Cortex of kidney (tissue), 1 donor: ENCODE measurements at places on chromosomes 1 and 21.

GRCh38 chr1:212315907-212316306 is 30.7 kb downstream of the PPP2R5A start:
- no peak for DNase-seq

- no peak for DNase-seq
Measured at GRCh38 chr1:208531003-208531750, 287.0 kb upstream of the PLXNA2 start.

DNA sequence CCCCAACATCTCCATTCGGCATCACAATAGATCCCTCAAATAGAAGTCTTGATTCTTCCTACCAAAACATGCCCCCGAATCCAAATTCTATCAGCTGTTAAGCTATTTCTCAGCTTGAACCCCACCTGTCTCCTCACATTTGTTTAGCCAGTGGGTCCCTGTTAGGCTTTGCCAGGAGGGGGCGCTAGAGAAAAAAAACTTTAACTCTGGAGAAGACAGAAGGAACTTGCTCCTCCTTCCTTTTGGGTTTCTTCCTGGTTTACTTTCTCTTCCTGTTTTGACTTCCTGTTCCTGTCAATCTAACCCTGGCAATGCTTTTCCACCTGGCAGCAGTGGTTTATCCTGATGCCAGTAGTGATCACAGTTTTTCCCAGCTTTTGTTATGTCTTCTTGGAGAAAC is 95.6 kb upstream of the KCNK1 start:
- no peak for DNase-seq

GRCh38 chr21:45496968-45497845 is 45.0 kb downstream of the SLC19A1 start:
- DNase-seq: no peak

DNA sequence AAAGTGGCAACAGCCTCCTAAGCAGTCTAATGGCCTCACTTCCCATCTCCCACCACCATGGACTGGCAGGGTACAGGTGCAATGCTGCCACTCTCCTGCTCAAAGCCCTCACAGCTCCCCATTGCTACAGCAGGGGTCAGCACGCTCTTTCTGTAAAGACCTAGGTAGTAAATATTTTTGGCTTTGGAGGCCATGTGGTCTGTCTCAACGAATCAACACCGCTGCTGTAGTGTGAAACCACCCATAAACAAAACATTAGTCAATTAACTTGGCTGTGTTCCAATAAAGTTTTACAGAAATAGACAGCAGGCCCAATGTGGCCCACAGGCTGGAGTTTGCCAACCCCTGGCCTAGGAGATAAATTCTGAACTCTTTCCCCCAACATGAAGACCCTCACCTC is 44.6 kb upstream of the TMEM125 start:
- no peak for DNase-seq

DNA sequence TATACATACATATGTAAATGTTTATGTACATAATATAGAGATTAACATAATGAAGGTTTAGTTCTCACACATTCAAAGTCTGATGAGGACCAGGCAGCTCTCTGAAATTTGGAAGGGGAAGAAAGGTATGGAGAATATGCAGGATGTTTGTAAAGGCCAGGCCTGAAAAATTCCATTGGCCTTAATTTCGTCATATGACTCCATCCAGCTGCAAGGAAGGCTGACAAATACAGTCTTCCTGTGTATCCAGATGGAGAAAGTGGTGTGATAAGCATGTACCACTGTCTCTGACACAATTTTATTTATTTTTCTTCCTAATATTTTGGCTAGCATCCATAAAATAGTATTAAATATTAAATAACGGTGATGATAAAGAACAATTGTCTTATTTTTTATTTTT is 6.3 kb upstream of the SGIP1 start:
- DNase-seq: no peak

- DNase-seq: no peak
Measured at GRCh38 chr1:221574529-221574928, 167.4 kb downstream of the DUSP10 start.

DNA sequence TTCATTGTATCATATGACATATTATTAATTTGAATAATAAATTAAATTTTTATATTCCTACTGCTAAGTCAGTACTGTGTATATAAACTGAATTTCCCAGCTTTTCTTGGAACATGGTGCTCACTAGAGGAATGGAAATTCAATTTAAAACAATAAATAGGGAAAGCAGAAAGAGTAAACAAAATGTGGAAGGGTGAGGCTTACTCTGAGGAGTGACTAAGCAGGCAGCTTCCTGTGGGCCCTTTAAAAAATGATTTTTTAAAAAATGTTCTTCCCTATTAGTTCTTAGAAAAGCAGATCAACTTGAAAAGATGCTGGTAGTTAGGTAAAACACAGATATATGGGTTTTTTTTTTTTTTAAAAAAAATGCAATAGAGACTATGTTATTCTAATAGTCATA is 49.5 kb upstream of the S1PR1 start:
- no peak for DNase-seq

GRCh38 chr1:17723684-17724083 is 31.4 kb upstream of the ACTL8 start:
- no peak for DNase-seq

DNA sequence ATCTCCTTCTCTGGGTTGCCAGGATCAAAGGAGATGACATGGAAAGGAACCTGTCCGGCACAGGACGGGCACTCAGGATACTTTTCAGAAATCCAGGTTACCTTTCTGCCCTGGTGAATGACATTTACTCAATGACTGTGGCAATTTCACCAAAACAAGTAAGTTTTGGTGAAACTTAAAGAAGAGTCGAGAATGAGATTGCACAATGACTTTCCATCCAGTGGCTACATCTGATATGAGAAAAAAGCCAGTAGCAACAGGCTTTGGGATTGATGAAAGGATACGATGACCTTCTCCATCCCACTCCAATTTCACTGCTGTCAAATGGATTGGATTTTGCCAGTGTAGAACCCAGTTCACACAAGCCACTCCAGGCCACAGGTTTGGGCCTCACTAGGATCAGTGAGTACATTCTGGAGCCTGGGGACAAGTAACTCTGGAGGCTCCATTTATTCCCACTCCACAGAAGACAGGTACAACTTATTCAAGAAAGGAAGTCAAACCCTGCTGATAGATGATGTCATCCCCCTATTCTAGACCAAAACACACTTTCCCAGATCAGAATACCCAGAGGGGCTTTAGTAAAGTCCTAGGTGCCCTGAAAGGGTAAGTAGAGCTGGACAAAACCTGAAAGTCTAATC is 63.3 kb downstream of the PLPP3 start:
- no peak for DNase-seq

DNA sequence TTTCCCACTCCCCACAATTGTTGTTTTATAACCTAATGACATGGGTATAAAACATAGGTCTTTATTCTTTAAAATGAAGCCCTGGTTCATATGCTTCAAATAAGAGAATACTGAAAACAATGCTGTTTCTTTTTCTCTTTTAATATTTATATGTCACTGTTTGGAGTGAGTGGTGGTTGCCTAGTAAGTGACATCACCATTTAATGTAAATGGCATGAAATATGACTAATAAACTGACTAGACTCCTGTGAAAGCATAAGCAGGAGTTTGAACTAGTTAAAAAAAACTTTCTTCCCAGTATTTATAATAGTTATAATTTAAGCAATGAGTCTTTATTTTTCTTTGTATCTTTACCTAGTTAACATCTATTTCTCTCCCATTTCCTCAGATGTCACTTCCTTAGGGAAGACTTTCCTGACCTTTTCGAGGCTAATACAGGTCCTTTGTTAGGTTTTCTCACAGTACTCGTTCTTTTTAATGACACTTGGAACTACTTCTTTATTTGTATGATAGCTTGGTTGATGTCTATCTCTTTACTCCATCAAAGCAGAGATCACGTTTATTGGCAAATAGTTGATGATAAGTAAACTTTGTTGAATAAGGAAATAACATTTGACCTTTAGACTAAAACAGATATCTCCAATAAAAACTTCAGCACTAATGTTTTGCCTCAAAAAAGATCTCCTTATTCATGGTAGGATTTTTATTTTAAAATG is 105.4 kb upstream of the PDC start:
- DNase-seq: no peak

DNA sequence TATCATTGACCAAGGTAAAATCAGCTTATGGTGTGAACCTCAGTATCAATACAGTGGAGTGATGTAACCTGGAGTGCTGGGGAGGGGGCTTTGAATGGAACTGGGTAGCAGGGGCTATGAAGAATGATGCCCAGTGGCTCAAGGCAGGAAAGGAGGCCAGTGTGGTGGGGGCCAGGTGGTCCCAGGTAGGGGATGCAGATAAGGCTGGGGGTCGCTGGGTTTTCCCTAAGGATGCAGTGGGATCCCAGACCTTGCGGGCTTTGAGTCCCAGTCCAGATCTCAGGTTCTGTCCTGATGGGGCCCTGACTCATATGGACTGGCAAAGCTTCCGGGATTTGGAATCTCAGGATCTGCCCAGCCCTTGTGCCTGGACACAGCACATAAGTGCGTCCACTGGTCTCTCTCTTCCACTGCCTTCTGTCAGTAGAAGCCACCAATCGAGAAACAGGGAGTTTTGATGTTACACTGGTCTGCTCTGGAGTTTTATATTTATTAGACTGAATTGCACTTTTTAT is 52.0 kb downstream of the S100B start:
- DNase-seq: no peak

GRCh38 chr1:45254490-45254889 is 48.1 kb upstream of the ZSWIM5 start:
- DNase-seq: no peak

DNA sequence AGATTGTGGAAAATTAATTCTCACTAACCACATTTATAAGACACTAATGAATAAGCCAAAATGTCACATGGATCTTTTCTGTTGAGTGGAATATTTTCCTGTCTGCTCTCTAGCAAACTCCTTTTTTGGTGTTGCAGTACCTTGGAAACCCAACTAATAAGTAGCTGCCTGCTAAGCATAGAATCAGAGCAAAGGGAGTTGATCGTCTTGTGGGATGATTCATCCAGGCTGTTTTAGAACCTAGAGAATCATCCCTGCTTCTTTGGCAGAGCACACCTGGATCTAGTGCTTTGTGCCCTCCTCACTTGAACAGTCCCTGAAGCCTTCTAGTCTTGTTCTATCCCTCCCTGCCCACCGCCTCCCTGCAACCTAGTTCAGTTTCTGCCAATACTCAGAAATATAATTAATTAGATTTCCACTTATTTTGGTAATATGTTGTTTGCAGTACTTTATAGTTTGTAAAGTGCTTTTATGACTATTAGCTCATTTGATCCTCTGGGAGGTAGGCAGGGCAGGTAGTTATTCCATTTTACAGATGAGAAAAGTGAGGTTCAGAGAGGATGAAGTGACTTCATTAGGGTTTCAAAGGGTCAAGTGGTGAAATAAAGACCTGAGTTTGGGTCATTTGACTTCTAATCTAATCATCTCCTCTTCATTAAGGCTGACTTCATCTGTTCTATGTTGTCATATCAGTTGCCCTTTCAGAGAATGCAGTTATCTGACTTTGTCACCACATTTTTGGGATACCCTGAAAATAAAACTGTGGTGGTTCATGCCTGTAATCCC is 2.5 kb downstream of the AGO4 start:
- no peak for DNase-seq

- no peak for DNase-seq
Measured at GRCh38 chr1:104987210-104987609, 1237.5 kb downstream of the AMY1C start.

DNA sequence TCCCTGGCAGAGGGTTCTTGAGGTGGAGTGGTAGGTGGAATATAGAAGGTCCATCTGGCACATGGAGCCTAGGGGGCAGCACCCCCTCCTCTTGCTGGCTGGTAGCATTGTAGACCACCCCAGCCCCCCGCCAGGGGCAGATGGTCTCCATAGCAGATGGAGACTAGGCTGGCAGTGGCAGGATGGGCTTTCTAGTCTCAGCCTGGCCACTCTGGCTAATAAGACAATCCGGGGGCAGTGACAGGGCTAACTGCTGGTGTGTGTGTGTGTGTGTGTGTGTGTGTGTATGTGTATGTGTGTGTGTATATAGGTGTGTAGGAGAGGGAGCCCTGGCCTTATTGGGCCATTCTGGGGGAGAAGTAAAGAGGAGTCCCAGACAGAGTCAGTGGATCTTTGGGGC is 16.1 kb downstream of the UTP11 start:
- no peak for DNase-seq

GRCh38 chr1:157194731-157195520 is 56.7 kb upstream of the ETV3 start:
- no peak for DNase-seq

- DNase-seq: no peak
Measured at GRCh38 chr1:43067977-43068751, 103.9 kb downstream of the EBNA1BP2 start.

DNA sequence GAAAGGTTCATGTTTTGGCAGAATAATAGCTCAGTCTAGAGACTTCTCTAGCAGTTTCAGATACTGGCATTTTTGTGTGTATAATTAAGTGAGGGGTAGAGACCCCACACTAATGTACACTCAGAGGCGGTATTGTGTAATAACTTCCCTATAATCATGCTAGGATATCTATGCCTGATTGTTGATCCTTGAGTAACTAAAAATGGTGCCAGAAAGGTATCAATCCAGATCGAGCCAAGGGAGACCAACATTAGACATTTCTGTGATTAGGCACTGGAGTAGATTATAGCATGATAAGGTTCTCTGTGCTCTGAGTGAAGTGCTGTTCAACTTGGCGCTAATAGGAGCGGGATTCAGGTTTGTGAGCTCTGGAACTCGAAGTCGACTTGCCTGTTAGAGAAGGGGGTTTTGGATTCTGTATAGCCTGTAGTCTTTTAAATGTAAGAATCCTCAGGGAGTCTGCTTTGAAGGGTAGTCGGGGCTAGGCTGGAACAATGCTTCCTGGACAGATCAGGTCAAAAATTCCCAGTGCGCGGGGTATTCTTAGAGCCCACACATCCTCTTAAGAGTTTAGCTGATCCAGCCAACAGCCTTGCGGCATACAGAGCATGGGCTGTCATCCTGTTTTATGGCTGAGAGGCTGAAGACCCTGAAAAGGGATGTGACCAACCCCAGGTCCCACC is 24.2 kb downstream of the MAN1C1 start:
- DNase-seq: no peak

DNA sequence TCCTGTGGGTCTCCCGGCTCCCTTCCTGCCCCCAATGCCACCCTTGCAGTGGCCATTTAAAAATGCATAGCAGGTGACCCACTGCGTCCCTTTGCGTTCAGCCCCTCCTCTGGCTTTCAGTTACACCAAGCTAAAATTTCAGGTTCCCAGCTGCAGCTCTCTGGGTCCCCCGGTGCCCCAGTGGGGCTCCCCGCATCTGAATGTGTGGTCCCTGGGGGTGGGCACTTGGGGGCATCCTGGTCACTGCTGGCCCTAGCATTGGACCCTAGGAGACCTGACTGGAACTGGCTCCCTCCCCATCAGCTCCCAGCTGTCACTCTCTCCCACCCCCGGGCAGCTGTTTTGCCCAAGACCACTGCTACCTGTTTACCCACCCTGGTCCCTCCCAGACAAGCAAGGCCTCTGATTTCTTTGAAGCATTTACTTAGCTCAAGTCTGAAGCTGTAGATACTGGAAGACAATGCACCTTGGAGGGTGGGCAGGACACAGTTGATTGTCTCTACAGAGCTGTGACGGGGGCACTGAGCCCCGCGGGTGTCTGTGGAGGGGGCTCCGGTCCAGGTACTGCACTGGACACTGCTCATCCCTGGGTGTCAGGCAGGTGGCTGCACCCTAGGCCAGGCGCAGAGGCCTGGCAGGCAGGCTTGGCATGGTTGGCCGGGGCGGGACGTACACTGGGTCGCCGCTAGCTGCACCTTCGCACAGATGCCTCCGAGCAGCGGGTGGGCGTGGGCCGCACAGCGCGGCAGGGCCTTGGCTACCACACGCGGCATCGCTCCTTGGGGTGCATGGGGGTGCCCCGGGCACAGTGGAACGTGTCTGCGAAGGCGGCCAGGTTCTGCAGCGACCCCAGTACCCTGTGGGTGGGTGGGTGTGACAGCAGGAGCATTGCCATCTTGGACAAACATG is 3.9 kb downstream of the PRXL2B start:
- no peak for DNase-seq

GRCh38 chr1:221035662-221036153 is 156.5 kb downstream of the HLX start:
- no peak for DNase-seq
